Activated naive CD4-positive, alpha-beta T cell treated with anti-CD3 and anti-CD28 coated beads, Interleukin-2, amount 10 ng/mL, durations not matched to agents 7 days and 5 days (primary cell): ENCODE measurements at places on chromosomes 3 and 15.

DNA sequence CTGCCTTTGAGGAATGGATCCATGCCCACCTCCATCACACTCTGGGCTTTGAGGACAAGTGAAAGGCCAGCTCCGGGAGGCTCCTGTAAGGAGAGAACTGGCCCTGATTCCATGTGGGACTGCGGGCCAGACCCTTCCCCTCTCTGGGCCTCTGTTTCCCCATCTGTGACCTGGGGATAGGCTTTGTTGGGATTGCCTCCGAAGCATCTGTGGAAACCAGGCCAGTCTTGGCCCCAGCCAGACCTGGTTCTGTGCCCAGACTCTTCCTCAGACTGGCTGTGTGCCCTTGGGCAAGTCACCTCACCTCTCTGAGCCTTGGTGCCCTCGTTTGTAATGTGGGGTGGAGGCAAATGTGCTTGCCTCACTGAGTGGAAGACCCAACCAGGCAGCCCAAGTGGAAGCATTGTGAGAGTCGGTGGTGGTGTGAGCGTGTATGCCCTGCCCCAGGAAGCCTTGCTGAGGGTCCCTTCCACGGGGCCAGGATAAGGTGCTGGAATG lies 21.0 kb upstream of the SEC13 start:
- H3K4me3 ChIP-seq = no peak overlapping the region
- no peaks in the 10 kb centered on the region for H3K36me3 ChIP-seq
- H3K27ac ChIP-seq = no peak overlapping the region
- no peaks in the 10 kb centered on the region for H3K4me1 ChIP-seq

GRCh38 chr3:46242120-46242519 lies at the start of gene CCR3:
Gene CCR3 (plus strand): TSS chr3:46242460. CDS start chr3:46265159, 22,699 bp downstream.
- H3K36me3 ChIP-seq = no peaks in the 10 kb centered on the region
- no peak for DNase-seq
- peaks cover 21% of the 10 kb centered on the region for H3K27me3 ChIP-seq

DNA sequence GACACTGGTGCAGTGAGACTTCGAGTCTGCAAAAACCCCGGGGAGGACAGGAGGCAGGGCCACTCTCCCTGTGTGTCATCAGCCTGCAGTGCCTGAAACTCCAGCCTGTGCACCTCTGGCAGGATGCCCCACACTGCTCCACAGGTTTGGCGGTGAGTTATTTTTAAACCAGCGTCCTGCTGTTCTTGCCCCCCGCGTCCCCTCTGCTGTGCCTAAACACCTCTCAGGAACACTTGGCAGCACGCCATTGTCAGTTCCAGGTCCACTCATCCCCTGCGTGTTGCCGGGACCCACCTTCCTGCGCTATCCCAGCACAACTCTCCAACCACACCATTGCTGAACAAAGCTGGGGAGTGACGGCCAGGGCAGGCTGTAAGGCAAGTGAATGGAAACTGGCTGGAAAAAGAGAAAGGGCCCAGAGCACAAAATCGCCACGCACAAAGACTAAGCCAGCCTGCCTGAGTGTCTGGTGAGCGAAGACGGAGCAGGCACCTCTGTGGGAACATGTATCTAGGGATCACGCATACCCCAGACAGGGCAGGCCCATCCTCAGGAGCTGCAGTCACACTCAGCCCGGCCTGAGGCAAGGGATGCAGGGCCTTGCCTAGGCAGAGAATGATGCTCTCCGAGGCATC lies 3.1 kb upstream of the PLA2G4F start:
- H3K36me3 ChIP-seq = peaks cover 33% of the 10 kb centered on the region
- H3K27ac ChIP-seq = no peak overlapping the region
- no peak overlapping the region for H3K4me3 ChIP-seq

DNA sequence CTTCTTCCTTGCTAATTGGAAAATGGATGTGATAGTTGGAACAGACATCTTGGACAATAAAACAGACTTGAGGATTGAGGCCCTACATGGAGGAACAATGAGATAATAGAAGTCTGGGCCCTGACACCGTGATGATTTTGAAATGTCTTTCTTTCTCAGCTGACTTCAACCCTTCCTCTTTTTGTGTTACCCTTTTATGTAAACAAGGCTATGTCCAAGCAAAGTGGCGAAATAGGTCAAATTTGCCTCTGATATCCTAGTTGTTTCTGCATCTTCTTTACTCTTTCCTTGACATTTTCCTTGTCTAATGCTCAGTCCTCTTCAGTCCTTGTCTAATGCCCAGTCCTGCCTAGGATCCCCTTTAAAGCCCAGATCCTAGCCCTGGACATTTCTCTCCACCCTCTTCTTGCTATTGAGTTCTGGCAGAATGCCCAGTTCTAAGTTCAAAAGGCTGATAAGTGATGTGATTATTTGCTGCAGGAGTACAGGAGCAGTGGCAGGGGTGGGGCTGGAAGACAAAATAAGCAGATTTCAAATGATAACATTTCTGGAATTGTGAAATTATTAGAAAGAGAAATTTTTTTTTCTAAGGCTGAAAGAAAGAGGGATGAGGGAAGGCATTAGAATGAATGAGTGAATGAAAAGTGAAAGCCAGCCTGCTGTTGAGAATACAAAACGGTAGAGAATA lies 6.5 kb upstream of the VPS8 start:
- peaks cover 9% of the 10 kb centered on the region for H3K4me1 ChIP-seq
- no peak overlapping the region for H3K4me3 ChIP-seq
- H3K27ac ChIP-seq = no peak overlapping the region
- no peak for DNase-seq
- H3K27me3 ChIP-seq = peaks cover 28% of the 10 kb centered on the region

DNA sequence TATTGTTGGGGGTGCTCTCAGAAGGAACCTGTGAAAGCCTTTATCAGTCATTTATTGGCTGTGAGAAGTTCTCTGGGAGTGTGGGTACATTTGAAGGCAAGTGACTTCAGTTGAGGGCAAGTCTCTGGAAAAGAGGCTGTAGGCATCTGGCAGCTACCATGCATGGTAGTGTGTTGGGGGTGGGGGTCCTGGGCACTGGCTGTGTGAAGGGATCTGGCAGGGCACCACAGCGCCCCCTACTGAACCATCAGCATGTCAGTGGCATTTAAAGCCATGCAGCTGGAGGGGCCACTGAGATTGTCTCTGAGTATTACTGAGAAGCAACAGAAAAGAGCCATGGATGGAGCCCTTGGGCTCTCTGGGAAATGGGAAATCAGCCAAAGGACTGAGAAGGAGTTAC lies 30.6 kb downstream of the CRTAP start:
- no peaks in the 10 kb centered on the region for H3K4me1 ChIP-seq
- no peak overlapping the region for H3K4me3 ChIP-seq
- H3K27ac ChIP-seq = no peak overlapping the region
- DNase-seq = peak; percentile 45

- H3K4me3 ChIP-seq = no peak overlapping the region
- no peaks in the 10 kb centered on the region for H3K27me3 ChIP-seq
- H3K4me1 ChIP-seq = peaks cover 5% of the 10 kb centered on the region
- DNase-seq = no peak
- H3K27ac ChIP-seq = peak overlapping the region; percentile 33
- H3K36me3 ChIP-seq = peaks cover 70% of the 10 kb centered on the region
Observed at GRCh38 chr3:66386011-66386924, 114.6 kb downstream of the LRIG1 start.

DNA sequence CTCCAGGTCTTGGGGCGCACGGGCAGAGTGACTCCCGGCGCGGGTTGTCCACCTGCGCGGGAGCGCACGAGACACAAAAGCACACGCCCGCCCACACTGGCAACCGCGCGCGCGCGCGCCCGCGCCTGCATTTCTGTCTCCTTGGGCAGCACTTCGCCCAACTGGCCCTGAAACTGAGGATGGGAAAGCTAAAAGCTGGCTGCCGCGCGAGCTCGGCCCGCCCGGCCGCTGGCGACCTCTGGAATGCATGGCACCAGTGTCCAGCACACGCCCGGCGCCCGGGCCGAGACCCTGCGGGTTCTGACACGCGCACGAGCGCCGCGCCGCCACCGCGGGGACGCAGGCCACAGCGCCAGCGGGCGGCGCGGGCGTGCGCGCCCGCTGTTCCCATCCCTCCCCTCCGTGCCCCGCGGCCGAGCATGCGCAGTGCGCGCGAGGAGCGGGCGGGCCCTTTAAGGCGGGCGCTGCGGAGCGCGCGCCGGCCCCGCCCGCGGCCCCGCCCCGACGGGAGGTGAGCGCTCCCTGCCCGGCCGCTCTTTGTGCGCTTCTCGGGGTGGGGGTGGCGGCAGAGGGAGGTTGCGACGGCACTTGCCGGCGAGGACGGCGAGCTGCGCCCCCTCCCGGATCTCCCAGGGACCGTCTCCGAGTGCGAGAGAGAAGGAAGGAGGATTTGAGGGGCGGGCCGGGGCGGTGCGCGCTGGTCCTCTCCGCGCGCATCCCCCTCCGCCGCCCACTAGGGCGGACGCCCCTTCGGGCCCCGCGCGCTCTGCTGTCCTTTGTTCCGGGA lies 1.0 kb upstream of the MEX3B start:
- peaks cover 4% of the 10 kb centered on the region for H3K36me3 ChIP-seq
- H3K27me3 ChIP-seq = peaks cover 62% of the 10 kb centered on the region
- H3K4me3 ChIP-seq = peak overlapping the region; percentile 85

DNA sequence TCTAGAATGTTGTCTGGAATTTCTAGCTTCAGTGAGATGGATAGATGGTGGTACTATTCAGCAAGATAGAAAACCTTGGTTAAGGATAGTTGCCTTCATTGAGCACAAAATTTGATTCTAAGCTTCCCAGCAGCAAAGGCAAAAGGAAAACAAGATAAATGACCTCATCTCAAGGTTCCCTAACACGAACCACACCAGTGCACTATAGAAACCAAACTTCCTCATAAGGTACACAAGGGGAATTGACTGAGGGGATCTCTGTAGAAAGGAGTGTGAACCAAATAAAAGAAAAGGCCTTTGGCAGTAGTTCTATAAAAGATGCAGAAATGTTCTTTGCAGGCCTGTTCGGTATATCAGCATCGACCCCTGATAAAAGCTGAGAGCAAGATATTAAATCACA lies 288.9 kb downstream of the SHQ1 start:
- H3K36me3 ChIP-seq = no peaks in the 10 kb centered on the region
- no peak overlapping the region for H3K4me3 ChIP-seq
- no peaks in the 10 kb centered on the region for H3K27me3 ChIP-seq
- DNase-seq = no peak

DNA sequence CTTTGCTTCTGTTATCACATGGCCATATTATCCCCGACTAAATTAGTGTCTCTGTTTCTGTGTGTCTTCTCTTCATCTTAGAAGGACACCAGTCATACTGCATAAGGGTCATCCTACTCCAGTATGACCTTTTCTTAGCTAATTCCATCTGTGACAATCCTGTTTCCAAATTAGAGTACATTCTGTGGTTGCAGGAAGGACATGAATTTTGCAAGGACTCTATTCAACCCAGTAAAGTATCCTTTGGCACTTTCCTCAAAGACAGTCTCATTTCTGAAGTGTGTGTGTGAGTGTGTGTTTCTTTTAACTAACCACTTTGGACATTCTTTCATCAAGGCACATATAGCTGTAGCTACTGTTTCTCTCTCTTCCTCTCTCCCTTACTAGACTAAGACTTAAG lies 15.2 kb upstream of the MME start:
- no peak overlapping the region for H3K4me3 ChIP-seq
- H3K27me3 ChIP-seq = no peaks in the 10 kb centered on the region
- DNase-seq = no peak
- no peaks in the 10 kb centered on the region for H3K4me1 ChIP-seq

GRCh38 chr3:64055076-64055475 lies 31.8 kb upstream of the PSMD6 start:
- peaks cover 2% of the 10 kb centered on the region for H3K4me1 ChIP-seq
- H3K27me3 ChIP-seq = peaks cover 8% of the 10 kb centered on the region
- no peaks in the 10 kb centered on the region for H3K36me3 ChIP-seq

DNA sequence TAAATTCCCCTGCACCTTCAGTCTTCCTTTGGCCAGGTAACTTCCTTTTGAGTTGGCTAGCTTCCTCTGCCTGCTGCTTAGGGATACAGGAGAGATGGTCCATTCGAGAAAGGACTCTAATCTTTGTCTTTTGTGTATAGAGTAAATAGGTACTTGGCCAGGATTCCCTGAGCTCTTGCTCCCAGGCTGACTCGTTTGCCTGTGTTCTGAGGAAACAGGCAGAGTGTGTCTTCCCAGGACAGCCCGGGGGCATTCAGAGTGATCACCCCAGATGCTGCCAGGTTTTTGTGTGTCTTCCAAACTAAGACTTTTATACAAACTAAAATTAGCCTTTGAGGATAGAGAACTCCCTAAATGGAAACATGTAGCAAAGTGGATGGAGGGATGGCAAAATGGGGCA lies 39.5 kb downstream of the TMEM108 start:
- no peak overlapping the region for H3K4me3 ChIP-seq
- no peak overlapping the region for H3K27ac ChIP-seq
- H3K4me1 ChIP-seq = no peaks in the 10 kb centered on the region
- H3K27me3 ChIP-seq = no peaks in the 10 kb centered on the region
- no peaks in the 10 kb centered on the region for H3K36me3 ChIP-seq

DNA sequence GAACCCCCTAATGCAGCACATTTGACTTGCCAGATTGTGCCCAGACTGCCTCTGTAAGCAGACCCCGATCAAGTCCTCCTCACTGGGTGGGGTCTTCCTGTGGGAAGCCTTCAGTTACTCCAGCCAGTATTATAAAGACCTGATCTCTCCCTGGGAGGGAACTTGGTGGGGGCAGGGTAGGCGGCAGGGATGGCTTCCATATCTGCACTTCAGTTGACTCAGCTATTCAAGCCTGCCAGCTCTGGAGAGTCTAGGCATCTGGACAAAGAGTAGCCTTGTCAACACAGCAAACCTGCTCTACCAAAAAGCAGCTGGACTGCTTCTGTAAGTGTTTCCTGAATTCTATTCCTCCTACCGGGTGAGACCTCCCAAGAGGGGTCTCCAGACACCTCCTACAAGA lies 21.0 kb upstream of the SLC25A38 start:
- H3K27ac ChIP-seq = peak overlapping the region; percentile 86
- H3K4me3 ChIP-seq = no peak overlapping the region
- peaks cover 60% of the 10 kb centered on the region for H3K4me1 ChIP-seq
- DNase-seq = no peak
- peaks cover 27% of the 10 kb centered on the region for H3K27me3 ChIP-seq
- H3K36me3 ChIP-seq = peaks cover 14% of the 10 kb centered on the region

DNA sequence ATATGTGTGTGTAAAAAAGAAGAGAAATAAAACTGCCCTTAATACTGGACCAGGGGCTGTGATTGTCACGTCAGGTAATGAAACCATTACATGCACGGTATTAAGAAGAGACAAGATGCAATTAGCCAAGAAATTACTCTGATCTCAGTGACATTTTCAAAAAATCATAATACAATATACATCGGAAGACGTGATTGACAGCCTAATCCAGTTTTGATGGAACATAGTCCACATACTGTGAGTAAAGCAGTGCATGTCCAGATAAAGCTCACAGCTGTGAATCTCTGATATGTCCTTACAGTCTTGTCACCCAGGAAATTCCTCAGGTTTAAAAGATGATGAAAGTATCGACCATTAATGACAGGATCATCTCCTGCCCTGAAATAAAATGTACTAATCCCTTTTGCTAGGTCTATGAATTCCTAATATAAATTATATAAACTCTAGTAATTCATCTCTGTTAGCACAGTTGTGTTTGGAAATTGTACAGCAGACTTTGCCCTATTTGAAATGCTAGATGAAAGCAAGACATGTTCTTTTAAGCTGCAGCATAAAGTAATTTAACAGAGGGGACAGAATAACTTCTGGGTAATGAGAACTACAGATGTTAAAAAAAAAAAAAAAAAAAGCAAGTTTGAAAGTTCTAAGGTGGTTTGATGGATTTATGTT lies 119.5 kb upstream of the TMCO5A start:
- no peaks in the 10 kb centered on the region for H3K36me3 ChIP-seq
- no peaks in the 10 kb centered on the region for H3K27me3 ChIP-seq
- H3K27ac ChIP-seq = no peak overlapping the region
- no peaks in the 10 kb centered on the region for H3K4me1 ChIP-seq
- H3K4me3 ChIP-seq = no peak overlapping the region
- no peak for DNase-seq
